ENCODE measurements at places on chromosomes 2 and 18. TPM values are rescaled to one million over a fixed set of nuclear protein-coding genes. Genes with fewer than 3 reads are reported as not detected.

Gene ITGB6
- total RNA-seq, result 7.0 TPM

- no peak for DNase-seq
Measured at GRCh38 chr18:46167971-46168370, 63.8 kb downstream of the HAUS1 start.

- no peak for DNase-seq
Measured at GRCh38 chr18:43507842-43508481, 230.7 kb upstream of the SYT4 start.

- no peak for DNase-seq
Measured at GRCh38 chr2:230537531-230537976, 121.6 kb downstream of the SP100 start.

- DNase-seq, result no peak
Measured at GRCh38 chr2:145655165-145655765, 1135.3 kb upstream of the ZEB2 start.

DNA sequence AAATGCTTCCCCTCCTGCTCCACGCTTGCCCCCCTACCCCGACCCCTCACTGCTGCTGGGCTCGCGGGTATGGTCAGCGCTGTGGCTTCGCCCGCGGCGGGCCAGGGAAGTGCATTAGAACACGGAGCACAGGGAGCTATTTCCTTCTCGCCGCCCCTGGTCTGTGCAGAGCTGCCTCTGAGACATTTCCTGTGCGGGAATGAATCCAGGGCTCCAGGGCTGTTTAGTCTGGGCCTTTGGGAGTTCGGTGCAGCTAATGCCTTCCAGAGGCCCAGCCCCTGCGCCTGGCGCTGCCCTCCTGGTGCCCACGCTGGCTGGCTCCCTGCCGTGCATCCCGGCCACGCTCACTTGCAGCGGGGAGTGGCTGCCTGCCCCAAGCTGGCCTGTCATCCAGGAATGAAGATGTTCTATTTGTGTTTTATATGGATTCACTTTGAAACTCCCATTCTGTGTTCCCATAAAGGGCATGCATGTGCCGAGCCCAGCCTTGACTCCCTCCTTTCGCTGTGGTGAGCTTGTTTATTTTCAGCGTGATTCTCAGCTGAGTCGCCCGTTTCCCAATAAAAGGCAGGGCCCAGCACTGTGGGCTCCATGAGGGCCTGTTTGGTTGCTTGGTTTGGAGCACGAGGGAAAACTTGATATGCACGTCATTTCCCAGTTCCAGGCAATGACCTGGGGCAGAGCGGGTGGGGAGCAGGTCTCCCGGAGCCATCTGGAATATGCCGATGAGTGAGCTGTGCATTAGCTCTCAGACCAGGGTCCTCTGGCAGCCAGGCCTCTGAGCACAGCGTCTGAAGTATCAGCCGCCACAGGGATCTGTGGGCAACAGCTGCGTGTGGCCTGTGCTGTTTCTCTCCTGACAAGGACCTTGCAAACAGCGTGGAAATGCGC lies 42.7 kb downstream of the SH3RF3 start:
- DNase-seq, result peak; percentile 75

Gene RBM44
- total RNA-seq, result 0.12 TPM

GRCh38 chr2:175154661-175155082 lies 13.3 kb downstream of the ATF2 start:
- no peak for DNase-seq

DNA sequence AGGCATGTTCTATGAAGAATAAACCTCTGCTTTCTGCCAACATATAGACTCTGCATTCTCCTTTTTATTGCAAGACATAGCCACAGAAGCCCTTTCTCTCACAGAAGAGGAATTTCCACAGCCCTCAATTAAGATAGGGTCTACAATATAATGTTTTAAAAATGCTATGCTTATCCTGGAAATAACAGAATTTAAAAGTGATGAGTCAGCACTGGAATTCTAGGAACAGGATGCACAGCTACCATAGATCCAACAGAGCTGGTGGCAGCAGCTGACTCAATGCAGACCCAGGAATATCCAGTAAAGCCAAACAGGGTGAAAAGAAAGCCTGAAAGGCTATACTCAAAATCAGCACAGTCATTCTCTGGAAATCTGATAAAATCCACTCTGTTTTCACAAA lies 866.9 kb downstream of the TRIB2 start:
- DNase-seq, result no peak

Gene MGAT5
- 37.8 TPM for total RNA-seq

Gene VWA3B
- not detected for total RNA-seq

Gene RAB17
- 3.6 TPM for total RNA-seq

Gene CD207
- 52.0 TPM for total RNA-seq

DNA sequence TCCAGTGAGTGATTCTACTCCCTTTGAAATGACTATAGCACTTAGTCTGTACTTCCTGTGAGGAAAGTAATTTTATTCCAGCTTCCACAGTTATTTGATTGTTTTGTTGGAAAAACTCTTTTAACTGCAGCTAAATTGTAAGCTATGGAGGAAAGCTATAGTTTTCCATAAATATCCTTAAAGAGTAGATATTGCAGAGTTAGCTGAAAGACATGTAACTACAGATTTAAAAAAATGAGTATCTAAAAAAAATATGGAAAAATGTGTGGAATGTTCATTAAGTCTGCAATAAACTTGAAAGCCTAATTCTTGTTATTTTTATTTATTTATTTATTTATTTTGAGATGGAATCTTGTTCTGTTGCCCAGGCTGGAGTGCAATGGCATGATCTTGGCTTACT lies 56.8 kb upstream of the AQP4 start:
- DNase-seq, result no peak

DNA sequence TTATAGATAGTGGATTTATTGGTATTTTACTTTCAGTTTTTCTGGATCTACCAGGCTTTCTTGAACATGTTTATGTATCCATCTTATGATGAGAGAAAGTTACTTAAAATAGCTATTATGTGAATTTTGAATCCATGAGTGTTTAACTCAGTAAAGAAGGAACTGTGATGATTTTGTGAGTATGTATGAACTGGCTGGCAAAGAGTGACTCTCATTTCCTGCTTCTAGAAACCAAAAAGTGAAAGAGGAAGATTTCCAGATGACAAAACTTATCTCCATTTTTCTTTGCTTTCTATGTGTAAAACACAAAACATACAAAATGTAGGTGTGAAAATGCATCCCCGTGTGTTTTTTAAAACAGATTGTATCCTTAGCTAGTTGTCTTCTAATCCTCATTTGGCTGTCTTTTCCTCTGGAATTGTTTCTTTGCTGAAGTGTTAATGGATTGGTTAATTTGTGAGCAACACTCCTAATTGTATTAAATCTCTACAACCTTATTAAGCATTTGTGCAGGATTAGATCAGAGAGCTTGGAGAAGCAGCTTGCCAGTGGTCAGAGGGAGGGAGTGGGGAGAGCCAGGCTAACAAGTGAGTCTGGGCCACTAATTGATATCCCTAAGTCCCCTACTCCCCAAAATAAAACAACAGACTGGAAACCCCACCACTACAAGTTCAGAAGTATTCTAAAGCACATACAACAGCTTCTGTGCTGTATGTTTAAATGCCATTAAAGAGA lies 23.9 kb downstream of the PTPRM start:
- no peak for DNase-seq

All from lower leg skin (tissue), 4 donors.